ENCODE measurements at places on chromosomes 5 and 9.
A peak's percentile ranks its signal among the peaks of the same experiment; 100 is the strongest.

DNA sequence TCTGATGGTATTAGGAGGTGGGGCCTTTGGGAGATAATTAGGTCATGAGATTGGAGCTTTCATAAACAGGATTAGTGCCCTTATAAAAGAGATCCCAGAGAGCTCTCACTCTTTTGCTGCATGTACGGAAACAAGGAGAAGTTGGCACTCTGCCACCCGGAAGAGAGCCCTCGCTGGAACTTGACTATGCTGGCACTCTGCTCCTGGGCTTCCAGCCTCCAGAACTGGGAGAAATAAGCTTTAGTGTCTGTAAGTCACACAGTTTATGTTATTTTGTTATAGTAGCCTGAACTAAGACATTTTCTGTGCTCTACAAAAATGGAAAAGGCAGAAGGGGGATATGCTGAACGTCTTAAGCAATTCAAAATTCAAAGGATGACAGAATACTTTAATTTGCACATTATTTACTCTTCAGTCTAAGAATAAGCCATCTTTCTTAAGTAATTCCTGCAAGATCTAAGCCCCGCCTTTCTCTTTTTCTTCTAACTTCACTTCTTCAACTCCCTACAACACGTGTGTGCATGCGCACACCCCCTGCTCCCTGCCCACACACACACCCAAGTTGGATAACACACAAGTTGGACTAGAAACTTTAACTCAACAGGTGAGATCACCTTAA lies 17.3 kb downstream of the NFIB start:
- DNase-seq = no peak

DNA sequence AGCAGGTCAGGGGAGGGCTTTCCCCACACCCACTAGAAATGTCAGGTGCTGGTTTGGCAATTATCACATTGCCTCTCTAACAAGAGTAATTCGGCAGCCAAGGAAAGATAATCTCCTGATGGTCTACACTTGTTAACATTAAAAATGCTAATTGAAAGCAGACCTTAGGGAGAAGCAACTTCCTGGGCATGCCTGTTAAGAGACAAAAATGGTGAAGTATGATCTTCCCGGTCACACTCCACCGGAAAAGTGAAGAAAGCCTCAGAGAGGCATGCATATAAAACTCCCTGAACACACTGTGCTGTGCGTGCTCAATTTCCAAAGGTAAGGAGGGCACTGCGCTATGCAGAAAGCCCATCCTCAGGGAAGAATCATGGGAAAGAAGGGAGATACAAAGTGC lies 244.3 kb downstream of the FAM170A start:
- no peak for DNase-seq

GRCh38 chr9:77440057-77440456 lies 208.1 kb downstream of the GNA14 start:
- peak; percentile 43 for DNase-seq

DNA sequence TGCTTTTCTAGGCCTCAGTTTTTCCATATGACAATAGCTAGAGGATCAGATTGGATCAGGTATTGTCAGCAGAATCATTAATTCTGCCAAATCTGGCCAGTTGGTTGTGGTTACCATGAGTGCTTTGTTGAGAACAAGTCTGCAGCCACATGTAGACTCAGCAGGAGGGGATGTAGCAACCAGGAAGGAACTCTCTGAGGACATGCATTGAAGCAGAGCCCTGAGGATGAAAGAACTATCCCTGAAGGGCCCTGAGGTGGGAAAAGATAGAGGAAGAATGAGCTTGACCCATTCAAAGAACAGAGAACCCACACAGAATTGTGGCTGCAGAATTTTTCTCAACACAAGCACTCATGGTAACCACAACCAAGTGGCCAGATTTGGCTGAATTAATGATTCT lies 60.1 kb upstream of the AFAP1L1 start:
- DNase-seq = no peak

DNA sequence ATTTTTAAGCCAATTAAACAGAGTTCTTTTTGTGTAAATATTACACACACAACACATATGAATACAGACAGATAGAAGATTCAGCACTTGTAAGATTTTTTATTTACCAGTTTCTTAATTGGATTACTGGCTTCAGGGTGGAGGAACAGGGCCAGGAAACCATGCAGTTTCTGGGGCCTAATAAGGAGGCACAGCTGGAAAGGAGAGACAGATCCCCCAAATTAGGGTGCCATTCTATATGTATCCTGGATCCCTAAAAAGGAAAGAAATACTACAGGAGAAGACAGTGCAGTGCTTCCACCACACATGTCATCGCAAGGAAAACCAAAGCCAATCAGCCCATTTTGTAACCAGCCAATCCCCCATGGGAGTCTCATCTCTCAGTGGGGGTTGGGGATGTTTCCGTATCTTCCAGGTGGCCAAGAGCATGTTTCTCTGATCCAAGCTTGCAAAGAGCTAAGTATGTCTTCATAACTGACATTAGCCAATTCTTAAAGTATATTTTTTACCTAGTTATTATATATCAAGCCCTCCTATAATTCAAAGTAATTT lies 15.8 kb upstream of the ABO start:
- no peak for DNase-seq

- no peak for DNase-seq
Observed at GRCh38 chr9:134061019-134061687, 6.7 kb downstream of the BRD3 start.

- peak; percentile 57 for DNase-seq
Observed at GRCh38 chr5:88883836-88884607, 1.0 kb upstream of the MEF2C start.

GRCh38 chr5:128290152-128290858 lies 206.7 kb downstream of the SLC12A2 start:
- DNase-seq = no peak

- DNase-seq = no peak
Observed at GRCh38 chr5:124860291-124860655, 113.8 kb upstream of the ZNF608 start.

DNA sequence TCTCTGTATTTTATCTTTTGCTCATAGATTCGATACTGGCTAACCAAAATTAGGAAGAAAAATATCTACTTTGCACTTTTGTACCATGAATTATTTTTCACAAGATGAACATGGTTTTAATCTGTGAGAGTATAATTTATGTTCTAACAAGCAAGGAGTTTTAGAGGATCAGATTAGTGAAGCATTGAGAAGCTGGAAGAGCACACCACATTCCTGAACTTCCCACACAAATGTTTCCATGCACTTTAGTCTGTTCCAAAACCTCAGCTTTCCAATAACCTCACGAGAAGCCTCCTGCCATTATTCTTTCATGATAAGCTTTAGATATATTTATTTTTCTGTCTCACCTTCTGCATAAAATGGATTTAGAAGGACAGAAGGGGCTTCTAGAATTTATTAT lies 98.7 kb upstream of the MPDZ start:
- DNase-seq = no peak

GRCh38 chr5:71899865-71900342 lies 180.8 kb downstream of the CARTPT start:
- no peak for DNase-seq

DNA sequence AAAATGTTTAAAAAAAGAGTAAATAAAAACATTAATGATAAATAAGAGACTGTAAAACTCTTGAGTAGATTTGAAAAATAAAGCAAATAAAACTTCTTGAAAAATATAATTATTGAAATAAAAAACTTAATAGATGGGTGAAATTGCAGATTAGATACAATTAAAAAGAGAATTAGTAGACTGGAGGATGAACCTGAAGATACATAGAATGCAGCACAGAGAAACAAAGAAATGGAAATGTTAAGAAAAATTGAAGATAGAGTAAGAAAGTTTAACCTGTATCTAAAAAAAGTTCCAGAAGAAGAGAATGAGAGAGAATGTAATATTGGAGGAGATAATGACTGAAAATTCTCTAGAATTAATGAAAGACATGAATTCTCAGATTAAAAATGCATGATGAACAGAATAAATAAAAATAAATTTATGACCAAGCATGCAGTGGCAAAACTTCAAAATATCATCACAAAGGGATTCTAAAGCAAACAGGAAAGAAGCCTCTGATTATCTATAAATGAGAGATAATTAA lies 438.1 kb upstream of the CLINT1 start:
- no peak for DNase-seq

DNA sequence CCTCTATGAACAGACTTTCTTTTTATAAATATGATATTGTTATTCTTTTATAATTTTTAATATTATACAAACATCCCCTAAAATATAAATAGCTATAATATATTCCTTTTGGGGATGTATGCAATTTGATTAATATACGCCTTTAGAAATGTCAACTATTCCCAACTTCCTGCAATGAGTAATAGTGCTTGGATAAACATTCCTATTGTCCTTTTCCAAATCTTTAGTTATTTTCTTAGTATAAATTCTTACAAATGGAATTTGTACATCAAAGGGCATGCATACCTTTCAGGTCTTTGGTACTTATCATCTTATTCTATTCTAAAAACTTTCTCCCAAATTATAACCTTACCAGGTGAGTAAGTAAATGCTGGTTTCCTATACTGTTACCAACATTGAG lies 6.2 kb downstream of the NLN start:
- no peak for DNase-seq

DNA sequence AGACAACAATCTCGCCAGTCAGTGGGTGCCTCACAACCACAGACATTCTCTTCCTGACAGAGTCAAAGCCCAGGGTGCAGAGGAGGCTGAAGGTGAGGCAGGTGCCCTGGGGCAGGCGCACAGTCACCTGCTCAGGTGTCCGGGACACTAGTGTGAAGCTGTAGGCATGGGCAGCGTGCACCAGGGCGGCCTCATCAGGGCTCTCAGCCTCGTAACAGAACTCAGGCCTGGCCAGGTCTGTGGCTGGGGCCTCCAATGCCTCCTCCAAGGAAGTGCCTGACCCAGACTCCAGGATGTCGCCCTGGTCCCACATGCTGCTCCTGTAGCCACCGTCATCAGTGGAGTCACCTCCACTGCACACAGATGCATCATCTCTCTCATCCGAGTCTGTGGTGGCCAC lies 198.7 kb downstream of the PTTG1 start:
- no peak for DNase-seq

- DNase-seq = no peak
Observed at GRCh38 chr5:59380350-59380951, 513.1 kb downstream of the PDE4D start.

DNA sequence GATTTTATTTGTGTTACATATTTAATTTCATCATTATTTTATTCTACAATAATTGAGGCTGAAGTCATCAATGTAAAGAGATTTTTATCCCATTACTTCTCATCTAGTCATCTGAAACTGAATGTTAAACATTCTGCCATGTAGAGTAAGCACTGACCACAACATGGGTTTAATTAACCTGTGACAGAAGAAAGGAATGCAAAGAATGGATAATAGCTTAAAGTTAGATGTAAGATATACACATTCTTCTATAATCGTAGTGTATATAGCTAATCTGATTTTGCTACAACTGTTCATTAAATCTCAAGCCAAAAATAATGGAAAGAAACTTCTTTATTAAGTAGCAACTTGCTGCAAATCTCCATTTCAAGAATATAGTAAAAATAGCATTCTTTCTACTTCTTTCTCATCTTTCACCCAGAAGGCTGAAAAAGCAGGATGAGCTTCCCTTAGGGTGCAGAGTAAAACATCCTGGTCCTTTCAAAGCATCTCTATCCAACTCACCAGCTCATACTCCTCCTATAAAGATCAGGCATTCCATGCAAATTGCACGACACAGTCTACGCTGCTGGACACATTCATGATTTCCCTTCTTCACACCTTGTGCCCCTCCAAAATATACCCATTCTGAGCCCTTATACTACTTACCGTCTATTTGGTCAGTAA lies 115.2 kb downstream of the EFNA5 start:
- no peak for DNase-seq

DNA sequence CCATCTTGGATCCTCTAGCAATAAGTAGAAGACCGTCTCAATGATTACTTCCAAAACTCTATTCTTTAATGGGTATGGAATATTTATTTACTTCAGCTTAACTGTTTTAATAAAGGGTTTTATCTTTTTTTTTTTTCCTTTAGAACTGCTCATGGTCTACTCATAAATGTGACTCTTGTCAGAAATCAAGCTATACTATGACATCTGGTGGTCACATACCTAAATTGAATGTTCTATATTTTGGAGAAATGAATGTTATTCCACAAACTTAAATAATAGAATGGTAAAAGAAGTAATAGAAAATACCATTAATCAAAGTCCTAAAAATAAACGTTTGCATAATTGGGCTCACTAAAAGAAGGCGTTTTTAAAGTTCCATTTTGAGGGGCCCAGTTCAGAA lies 131.2 kb upstream of the PLCXD3 start:
- DNase-seq = no peak

- no peak for DNase-seq
Observed at GRCh38 chr9:77554586-77555105, 93.5 kb downstream of the GNA14 start.

GRCh38 chr5:95005811-95006210 lies 279.1 kb downstream of the MCTP1 start:
- no peak for DNase-seq

DNA sequence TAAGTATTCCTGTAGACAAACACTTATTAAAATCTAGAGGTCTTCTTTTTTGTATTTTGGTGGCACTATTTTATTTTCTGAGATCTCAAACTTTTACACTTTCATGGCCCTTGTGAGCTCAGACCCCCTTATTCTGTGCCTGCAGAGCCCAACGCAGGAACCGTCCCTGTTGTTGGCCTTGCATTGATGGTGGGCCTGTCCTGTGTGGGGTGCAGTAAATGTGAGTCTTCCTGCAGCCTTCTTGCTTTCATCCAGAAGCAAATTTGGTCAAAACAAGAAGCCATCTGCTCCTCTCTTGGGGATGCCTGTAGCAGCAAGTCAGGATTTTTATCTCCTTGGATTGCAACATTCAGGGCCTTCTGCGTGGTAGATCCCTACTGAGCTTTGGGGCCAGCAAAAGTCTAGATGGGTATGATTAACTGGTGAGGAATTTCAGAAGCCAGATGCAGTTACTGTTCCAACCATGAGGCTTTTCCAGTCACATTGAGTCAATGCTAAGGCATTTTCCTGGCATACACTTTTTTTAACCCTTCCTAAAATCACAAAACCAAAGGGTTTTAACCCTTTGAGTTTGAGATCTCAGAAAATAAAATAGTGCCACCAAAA lies 31.7 kb downstream of the BASP1 start:
- peak; percentile 74 for DNase-seq

DNA sequence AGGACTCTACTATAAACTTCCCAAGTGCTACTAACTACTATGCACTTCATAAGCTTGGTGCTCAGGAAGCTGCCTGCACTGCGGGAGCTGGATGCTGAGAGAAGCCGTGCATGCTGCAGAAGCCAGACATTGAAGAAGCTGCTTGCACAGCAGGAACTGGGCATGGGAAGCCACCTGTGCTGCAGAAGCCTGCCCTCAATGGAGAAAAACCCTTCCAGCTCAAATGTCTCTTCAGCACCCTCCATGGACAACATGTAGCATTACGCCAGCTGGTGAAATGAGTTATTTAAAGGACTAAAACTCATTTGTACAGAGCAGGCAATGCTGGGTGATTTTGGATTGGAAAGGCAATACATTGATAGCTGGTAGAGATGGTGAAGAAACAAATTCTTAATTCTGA lies 247.2 kb downstream of the KIF4B start:
- DNase-seq = peak; percentile 54
